ENCODE measurements at places on chromosomes 1 and 21.
A peak's percentile ranks its signal among the peaks of the same experiment; 100 is the strongest.

DNA sequence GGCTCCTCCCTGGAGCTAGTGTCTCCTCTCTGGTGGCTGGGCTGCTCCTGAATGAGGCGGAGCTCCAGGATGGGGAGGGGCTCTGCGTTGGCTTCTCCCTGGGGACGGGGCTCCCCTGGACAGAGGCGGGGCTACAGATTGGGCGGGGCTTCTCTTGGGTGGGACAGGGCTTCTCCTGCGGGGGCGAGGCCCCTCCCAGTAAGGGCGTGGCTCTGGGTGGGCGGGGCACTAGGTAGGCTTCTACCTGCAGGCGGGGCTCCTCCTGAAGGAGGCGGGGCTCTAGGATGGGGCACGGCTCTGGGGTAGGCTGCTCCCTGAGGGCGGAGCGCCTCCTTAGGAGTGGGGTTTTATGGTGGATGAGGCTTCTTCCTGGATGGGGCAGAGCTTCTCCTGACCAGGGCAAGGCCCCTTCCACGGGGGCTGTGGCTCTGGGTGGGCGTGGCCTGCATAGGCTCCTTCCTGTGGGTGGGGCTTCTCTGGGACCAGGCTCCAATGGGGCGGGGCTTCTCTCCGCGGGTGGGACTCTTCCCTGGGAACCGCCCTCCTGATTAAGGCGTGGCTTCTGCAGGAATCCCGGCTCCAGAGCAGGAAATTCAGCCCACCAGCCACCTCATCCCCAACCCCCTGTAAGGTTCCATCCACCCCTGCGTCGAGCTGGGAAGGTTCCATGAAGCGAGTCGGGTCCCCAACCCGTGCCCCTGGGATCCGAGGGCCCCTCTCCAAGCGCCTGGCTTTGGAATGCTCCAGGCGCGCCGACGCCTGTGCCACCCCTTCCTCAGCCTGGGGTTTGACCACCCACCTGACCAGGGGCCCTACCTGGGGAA is 22.7 kb upstream of the ARF1 start:
- DNase-seq: no peak

- no peak for DNase-seq
These were observed 51.0 kb upstream of the F3 start for GRCh38 chr1:94592571-94592920.

GRCh38 chr1:182415789-182416188 is 15.3 kb upstream of the TEDDM1 start:
- no peak for DNase-seq

DNA sequence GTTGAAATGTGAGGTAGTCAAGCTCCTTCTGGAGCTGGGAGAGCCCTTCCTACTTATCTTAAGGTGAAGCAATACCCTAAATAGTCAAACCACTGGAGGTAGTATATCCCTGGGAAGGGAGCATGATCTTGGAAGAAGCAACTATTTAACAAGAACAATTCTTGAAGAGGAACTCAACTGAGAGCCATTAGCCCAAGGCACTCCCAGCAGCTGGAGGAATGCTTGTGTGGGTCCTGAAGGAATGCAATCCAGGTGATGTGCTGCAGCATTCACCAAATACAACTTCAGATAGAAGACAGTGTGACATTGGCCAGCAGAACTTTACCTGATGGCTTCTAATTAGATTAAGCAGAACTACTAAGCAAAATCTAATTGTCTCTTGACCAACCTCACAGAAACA is 9.5 kb downstream of the FCER1A start:
- DNase-seq: no peak

DNA sequence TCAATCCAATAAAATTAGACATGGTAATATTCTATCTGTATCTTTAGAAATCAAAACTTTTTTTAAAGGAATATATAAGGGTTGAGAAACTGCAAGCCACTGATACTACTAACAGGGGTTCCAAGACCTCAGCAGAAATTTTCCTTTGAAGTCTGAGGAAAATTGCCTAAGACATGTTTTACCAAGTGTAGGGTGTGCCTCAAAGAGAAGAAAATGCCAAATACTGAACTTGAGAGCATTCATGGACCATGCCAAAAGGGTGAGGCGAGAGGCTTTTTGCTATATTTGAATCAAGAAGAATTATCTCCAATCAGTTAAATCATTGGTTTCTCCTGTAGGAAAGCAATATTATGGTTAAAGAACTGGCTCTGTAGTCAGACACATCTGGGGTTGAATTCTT is 207.9 kb upstream of the B3GALT2 start:
- DNase-seq: no peak

- peak; percentile 96 for DNase-seq
These were observed 43.2 kb upstream of the FMO2 start for GRCh38 chr1:171141688-171142415.

- no peak for DNase-seq
These were observed 10.5 kb upstream of the PRXL2B start for GRCh38 chr1:2575801-2576663.

DNA sequence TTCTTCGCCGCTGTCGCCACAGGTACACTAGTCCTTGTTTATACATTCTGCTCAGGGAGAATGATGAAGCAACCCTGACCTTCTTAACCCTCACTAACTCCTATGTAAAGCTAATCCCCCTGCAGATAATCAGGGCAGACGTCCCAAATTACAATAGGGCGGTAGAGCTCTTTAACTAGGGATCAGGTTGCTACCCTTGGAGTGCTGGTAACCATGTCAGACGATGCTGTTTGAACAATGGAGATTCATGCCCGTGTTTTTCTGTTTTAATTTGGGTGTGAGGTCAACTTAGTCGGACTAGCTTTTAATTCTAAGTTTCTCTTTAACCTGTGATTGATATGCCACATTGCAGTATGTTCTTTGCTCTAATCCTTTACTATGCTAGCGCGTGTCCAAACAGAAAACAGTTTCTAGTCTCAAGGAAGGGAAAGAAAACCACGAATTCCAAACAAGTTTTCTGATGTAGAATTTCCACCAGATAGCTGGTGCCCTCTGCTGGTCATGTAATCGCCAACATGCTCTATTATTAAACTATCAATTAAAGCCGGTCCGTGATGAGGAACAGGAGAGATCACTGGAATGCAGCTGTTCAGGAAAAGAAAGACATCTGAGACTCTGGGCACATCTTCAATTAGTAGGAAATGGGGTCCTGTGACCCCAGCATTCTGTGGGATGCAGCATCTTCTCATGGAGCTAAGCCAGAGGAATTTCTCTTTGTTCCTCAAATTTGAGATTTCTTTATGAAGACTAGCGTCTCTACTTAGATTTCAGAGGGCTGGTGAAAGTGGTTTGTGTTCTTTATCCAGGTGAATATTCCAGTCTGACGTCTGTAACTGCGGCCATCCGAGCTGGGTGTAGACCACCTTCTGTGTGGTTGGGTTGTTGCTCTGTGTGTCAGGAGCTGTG is 18.3 kb upstream of the VAMP3 start:
- DNase-seq: peak; percentile 68

GRCh38 chr1:68464891-68465290 is 15.1 kb upstream of the RPE65 start:
- DNase-seq: no peak

- no peak for DNase-seq
These were observed 348.6 kb downstream of the USP25 start for GRCh38 chr21:16078382-16078781.

DNA sequence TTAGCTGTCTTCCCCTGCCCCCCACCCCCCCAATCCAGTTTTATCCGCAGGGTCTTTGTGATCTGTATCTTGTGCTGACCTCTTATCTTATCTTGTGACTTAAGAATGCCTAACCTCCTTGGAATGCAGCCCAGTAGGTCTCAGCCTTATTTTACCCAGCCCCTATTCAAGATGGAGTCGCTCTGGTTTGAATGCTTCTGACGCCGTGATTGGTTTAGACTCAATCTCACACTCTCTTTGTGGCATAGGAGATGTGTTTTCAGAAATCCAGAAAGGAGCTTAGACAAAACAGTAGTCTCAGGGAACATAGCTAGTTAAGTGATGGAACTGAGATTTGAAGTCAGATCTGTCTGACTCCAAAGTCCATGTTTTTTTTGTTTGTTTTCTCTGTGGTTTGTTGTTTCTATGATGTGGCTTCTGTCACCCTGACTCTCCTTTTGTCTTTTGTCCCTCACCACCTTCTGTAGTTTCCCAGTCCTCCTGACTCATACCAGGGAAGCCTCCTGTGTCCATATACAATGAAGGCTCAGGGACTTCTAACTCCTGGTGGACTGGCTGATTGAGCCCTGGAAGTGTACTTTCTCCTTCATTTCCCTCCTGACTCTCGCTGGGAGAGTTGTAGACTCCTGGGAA is 18.1 kb upstream of the USP24 start:
- DNase-seq: no peak

DNA sequence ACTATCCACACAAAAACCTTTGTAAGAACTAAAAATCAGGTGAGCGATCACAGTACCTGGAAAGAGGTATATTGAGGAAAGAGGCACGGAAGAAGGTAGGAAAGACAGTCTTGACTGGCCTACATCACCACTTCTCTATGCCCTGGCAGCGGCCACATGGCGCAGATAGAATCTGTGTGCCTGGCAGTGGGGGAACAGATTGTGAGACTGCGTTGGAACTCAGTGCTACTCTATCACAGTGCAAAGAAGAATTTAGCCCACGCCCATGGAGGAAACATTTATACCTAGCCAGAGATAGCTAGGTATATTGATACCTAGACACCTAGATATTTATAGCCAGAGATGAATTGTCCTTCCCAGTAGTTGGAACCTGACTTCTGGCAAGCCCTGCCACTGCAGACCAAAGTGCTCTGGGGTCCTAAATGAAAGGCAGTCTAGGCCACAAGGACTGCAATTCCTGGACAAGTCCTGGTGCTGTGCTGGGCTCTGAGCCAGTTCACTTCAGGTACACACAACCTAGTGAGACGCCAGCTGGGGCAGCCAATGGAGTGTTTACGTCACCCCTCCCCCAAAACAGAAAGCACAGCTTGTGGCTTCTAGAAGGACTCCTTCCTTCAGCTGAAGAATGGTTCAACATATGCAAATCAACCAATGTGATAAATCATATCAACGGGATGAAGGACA is 51.9 kb downstream of the DHX9 start:
- no peak for DNase-seq

GRCh38 chr1:153612755-153613331 is at the start of gene S100A16:
TSS of gene S100A16 (minus strand) at chr1:153613137. CDS start at chr1:153608151, 4,986 bp downstream.
- peak; percentile 56 for DNase-seq

DNA sequence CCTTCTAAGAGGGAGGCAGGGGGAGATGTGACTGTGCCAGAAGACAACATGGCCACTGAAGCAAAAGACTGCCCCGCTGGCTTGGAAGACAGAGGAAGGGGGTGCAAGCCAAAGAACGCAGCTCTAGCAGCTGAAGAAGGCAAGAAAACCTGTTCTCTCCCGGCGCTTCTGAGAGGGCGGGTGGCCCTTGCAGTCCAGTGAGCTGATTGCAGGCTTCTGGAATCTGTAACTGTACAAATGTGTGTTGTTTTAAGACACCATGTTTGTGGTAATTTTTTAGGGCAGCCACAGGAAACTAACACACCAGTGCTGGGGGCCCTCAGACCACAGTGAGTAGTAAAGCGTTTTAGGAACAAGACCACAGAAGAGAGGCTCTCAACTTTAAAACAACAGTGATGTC is 47.0 kb downstream of the CD46 start:
- peak; percentile 56 for DNase-seq

DNA sequence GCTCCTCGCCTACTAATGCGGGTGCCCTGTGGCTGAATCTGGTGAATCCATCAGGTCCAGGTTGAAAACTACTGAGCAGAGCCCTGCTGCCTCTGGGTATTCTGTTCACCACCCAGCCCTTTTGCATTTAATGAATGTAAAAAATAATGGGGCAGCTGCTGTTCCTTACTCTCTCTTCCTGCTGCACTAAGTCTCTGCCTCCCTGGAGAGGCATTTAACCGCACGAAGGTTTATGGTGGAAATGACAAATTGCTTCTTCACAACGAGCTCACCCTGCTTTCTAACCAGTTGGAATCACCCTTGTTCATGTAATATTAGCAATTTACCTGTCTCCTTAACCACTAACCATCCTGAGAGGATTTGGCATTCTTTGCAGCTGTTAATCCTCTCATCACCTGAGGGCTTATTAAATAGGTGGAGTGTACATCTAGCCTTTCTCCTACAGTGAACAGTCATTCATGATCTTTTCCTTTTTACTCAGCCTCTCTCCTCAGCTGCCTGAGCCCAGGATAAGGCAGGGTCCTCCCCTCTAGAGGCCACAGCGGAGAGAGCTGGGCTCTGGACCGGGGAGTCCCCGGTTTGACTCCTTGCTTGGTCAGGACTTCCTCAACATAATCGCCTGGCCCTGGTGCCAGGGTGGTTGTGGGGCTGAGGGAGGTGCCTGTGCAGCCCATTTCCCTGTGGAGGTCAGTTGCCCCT is 97.6 kb downstream of the NOS1AP start:
- no peak for DNase-seq

DNA sequence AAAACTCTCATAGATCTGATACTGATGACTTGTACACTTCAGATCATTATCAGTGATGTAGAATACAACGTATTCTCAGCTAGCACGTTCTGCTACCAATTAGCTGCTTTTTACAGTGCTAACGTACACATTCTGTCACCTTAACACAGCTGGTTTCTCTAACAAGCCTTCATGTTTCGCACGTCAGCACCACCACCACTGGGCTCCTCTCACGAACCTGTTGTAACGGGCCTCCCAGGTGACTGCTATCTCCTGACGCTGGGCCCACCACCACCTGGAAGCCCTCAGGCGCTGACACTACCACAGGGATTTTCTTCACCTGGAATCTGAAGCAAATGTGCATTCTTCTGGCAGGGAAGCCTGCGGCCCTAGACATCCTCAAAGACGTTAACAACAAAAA is 19.8 kb downstream of the TOMM20 start:
- no peak for DNase-seq

DNA sequence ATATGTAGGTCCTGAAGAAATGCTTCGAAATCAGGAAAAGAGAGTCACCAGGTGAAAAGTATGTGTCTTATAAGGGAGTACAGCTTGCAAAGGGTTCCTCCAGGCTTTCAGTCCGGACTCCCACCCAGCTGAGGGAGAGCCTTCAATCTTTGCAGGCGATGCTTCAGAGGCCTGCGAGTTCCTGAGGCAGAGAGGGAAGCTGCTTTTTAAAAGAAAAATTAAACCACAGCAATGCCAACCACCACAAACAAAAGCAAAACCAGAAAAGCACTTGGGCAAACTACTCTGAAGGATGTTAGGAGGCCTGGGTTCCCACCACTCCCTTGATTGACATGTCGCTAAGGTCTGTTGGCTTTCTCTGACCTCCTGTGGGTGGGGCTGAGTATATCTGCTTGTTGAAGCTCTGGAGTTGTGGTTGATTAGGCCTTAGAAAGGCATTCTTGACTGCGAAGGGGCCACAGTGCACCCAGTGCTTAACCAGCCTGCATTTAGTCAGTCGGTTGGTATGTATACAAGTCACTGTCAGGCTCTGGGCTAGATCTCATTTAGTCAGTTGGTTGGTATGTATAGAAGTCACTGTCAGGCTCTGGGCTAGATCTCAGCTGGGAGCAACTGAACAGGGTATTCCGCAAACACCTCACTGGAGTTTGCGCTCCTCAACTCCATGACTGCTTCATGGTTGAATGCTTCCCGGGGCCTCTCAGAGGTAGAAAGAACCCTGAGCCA is 1.2 kb downstream of the NIPAL3 start:
- peak; percentile 99 for DNase-seq

- DNase-seq: peak; percentile 50
These were observed 6.9 kb upstream of the TMEM269 start for GRCh38 chr1:42777852-42778251.

- no peak for DNase-seq
These were observed 4.8 kb downstream of the TTLL7 start for GRCh38 chr1:83994111-83994510.

- no peak for DNase-seq
These were observed 54.1 kb upstream of the NCAM2 start for GRCh38 chr21:20944139-20944538.

GRCh38 chr1:156684227-156684782 is 7.1 kb upstream of the NES start:
- DNase-seq: peak; percentile 75

- peak; percentile 83 for DNase-seq
These were observed 60.9 kb upstream of the C1orf105 start for GRCh38 chr1:172359491-172359999.

- peak; percentile 76 for DNase-seq
These were observed 53.5 kb downstream of the CLSTN1 start for GRCh38 chr1:9770298-9770697.
